ENCODE measurements at places on chromosomes 7 and 10.

GRCh38 chr7:25105911-25106310, 19.1 kb downstream of the CYCS start:
- no peak for DNase-seq

DNA sequence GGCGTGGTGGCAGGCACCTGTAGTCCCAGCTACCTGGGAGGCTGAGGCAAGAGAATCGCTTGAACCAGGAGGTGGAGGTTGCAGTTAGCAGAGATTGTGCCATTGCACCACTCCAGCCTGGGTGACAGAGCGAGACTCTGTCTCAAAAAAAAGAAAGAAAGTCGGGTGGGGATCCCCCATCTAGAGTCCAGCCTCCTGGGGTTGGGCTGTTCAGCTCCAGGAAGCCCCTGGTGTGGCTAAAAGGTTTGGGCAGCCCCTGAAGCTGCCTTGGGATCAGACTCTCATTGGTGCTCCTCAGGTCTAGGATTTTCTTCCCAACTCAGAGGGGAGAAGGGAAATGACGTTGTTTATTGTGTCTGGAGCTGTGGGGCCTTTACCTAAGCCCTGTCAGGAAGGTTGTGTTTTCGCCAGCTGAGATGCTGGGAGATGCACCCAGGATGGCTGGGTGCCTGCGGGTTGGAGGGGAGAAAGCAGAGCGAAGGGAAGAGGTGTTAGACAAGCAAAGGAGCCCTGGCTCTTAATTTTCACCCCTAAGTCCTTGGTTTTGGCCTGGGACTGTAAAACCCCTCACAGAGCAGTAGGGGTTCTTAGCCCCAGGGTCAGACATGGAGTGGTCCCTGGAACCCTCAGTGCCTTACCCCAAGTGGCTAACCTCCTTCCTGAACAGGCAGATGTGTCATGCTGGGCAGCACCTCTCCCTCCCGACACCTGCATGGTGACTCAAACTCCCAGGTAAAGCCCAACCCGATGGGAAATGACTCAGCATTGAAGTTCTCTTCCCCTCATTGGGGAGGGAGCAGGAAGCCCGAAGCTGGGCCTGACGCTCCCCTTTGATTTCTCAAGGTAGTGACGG, 21.1 kb downstream of the PLAU start:
- DNase-seq = no peak

DNA sequence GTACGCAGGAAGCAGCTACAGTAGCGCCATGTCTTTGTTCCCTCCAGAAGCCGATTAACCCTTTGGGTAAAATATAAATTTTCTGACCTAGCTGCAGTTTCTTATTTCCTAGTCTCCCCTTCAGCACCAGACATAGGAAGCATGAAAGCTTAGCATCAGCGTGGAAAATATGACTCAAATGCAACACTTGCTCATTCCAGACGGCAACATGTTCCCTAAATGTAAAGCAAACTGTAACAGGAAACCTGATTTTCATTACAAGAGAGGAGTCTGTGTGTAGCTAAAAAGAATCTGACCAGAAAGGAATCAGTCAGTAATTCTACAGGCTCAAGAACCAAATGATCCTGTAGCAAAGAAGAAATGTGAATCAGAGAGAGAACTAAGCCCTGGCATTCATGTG, 219.2 kb downstream of the C7orf25 start:
- DNase-seq = no peak

DNA sequence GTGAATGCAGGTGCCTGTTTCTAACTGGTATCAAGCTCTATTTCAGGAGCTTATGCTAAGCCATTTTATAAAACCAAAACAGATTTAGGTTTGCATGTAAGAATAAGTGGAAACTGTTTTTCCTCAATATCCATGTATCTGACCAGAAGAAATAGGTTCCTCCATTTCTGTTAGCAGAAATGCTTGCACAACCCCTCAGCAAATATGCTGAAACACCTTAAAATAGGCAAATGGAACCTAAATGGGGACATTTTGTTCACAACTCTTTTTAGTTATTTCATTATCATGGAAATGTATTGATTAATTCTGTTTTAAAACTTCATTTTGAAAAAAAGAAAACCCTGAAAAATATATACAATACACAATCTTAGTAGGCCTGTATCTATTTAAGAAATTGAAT, 8.9 kb upstream of the EEPD1 start:
- no peak for DNase-seq

GRCh38 chr7:38451840-38452239, 178.4 kb upstream of the TARP start:
- DNase-seq = no peak

GRCh38 chr7:155813546-155814315, 1.5 kb upstream of the SHH start:
- DNase-seq = no peak

- DNase-seq = no peak
Observed at GRCh38 chr7:128014811-128015210, 16.4 kb downstream of the LRRC4 start.

GRCh38 chr10:60733826-60734225, 44.5 kb upstream of the CDK1 start:
- no peak for DNase-seq

DNA sequence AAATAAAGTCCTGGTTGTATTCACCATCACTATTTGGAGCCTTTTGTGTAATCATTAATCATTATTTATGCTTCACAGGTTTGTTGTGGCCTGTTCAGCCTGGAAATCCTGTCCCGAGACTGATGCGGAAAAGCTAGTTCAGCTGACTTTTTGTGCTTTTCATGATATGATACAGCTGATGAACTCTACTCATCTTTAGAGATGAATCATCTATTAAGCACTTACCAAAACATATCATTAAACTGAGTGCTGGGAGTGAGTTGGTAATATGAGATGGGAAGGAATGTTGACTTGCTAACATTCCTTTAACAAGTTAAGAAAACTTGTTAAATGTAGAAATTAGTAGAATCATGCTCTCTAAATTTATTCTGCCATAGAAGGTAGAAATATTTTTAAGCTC, 53.0 kb downstream of the CROT start:
- no peak for DNase-seq

GRCh38 chr7:147681530-147681929, 909.0 kb upstream of the C7orf33 start:
- DNase-seq = no peak

GRCh38 chr7:80708123-80708522, 69.7 kb downstream of the CD36 start:
- DNase-seq = no peak

DNA sequence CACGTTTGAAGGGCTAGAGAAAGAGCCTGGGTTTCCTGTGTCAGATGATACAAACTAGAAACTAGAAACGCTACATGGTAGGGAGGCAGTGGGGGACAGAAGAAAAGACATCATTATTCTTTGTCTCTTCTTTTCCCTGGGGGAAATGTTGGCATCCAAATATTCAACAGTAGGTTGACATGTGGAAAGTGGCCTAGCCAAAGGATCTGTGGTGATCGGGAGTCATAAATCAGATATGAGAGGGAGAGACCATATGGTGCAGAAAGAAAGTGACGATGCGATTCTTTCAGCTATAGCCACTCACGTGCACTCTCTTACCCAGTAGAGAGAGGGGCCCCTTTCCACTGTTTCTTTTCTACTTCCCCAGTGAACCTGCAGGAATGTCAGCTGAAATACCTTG, 964.7 kb downstream of the LRMDA start:
- no peak for DNase-seq

- DNase-seq = no peak
Observed at GRCh38 chr7:83486536-83486935, 162.4 kb downstream of the SEMA3E start.

DNA sequence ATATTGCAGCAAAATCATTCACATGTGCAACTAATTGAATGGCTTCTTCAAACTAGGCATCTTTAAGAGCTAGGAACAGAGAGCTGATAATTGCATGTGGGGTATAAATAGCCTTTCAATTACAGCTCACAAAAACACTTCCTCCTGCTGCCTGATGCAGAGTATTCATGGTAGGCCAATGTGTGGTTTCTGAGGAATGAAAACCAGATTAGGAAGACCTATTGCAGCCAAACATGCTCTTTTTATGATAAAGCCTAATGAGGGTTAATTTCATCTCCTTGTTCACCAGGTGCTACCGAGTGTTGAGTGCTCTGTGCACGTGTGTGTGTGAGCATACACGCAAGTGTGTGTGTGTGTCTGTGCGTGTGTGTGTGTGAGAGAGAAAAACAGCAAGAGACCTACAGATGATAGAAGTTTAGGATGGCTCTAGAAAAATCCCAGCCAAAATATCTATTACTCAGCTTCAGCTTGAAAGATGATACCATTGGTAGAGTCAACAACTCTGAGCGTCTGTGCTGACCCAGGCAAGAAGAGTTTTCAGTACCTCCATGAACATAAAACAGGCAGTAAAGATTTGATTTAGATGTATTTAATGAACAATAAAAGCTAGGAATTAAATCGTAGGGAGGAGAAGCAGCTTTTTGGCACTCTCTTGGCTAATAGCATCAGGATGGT, 448.5 kb upstream of the ANKRD30A start:
- no peak for DNase-seq

- DNase-seq = no peak
Observed at GRCh38 chr7:105454921-105455320, 66.2 kb upstream of the SRPK2 start.

- DNase-seq = no peak
Observed at GRCh38 chr7:130649004-130649790, 19.4 kb downstream of the COPG2 start.

DNA sequence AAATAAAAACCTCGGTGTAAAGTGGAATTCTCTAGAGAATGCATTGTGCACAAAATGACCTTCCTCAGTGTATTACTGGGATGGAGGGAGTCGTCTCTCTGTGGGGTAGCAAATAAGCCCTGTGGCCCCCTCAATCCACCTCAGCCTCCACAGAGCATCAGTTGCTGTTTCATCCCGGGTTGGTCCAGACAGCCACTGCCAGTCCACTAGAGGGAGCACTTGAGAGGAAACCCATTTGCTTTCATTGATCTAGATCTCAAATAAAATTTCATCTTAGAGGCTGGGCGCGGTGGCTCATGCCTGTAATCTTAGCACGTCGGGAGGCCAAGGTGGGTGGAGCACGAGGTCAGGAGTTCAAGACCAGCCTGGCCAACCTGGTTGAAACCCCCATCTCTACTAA, 1128.7 kb downstream of the CNTNAP2 start:
- DNase-seq = peak; percentile 10

GRCh38 chr7:87448388-87448787, 27.1 kb downstream of the ABCB4 start:
- DNase-seq = no peak

DNA sequence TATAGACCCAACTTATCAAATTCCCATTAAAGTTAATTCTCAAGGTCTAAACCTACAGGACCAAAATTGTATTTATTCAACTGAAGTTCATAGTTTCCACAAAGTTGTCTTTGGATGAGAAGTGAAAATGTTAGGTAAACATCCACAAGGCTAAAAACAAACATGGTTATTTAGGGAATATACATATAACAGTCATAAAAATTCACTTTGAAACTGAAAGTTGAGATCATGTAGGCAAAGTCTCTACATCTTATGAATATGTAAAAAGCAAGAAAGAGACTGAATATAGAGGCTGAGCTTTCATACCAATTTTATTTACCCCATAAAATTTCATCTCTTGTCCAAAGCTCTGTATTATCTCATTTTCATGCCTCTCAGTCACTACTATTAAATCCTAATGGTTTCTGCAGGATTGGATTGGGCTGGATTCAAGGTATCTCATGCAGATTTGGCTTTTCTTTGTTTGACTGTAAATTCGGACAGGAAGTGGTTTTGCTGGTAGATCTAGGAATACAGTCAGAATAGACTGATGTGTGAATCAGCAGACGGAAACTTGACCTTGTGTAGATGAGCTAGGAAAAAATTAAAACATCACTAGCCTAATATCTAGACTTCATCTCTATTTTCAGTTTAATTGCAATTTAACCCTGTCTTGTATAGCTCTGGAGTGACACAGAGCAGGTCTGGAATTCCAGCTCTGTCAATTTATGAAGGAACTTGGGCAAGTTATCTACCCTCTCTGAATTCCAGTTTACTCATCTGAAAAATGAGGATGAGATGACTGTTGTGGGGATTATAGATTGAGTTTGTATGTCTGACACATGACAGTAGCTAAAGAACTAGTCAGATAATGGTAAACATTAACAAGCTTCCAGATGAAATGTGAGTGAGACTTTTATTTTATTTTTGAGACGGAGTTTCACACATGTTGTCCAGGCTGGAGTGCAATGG, 27.3 kb upstream of the SKAP2 start:
- DNase-seq = no peak

GRCh38 chr7:93923942-93924341, 2.4 kb downstream of the GNG11 start:
- no peak for DNase-seq
